Astrocyte of the spinal cord (primary cell): ENCODE measurements at places on chromosomes 12 and 14.
A peak's percentile ranks its signal among the peaks of the same experiment; 100 is the strongest.

- DNase-seq, result peak; percentile 83
Measured at GRCh38 chr14:38357557-38357956, 101.7 kb upstream of the CLEC14A start.

- DNase-seq, result no peak
Measured at GRCh38 chr14:104424406-104425072, 155.0 kb upstream of the C14orf180 start.

GRCh38 chr12:86663716-86664115 is 407.5 kb upstream of the MGAT4C start:
- peak; percentile 17 for DNase-seq

DNA sequence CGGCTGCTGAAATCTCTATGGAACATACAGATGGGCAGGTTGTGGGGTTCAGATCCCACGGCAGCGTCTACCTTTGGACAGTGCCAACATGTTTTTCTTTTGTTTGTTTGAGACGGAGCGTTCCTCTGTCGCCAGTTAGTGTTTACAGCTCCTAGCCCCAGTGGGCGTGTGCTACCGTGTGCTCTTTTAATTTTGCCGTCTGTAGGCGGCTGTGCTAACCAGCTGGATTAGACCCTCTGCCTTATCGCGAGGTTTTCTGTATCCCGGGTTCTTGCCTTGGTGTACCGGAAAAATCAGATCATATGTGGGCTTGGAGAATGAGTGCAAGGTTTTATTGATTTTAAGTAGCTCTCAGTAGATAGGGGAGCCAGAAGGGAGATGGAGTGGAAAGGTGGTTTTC is 9.8 kb upstream of the GALNT6 start:
- DNase-seq, result no peak

- DNase-seq, result peak; percentile 56
Measured at GRCh38 chr12:123971770-123972456, 718 bp downstream of the CCDC92 start.
